Right renal pelvis (tissue), 4 donors: ENCODE measurements at places on chromosomes 1 and 21. TPM values are rescaled to one million over a fixed set of nuclear protein-coding genes. Genes with fewer than 3 reads are reported as not detected.

The PDZK1 gene
- polyA plus RNA-seq, result 206 TPM

The LCE1E gene
- not detected for polyA plus RNA-seq

The OR2L3 gene
- not detected for polyA plus RNA-seq

The NKAIN1 gene
- polyA plus RNA-seq, result 3.8 TPM

The SETDB1 gene
- polyA plus RNA-seq, result 69.1 TPM

The KCNQ4 gene
- 1.5 TPM for polyA plus RNA-seq

DNA sequence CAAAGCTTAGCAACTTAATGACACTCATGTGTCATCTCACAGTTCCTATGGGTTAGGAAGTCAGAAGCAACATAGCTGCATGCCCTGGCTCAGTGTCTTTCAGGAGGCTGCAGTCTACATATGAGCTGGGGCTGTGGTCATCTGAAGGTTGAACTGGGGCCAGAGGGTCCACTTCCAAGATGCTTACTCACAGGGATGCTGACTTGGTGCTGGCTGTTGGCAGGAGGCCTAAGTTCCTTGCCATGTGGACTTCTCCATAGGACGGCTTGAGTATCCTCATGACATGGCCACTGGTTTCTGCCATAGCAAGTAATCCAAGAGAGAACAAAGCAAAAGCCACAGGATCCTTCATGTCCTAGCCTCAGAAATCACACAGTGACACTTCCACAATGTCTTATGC is 12.1 kb upstream of the FAM43B start:
- no peak for DNase-seq

DNA sequence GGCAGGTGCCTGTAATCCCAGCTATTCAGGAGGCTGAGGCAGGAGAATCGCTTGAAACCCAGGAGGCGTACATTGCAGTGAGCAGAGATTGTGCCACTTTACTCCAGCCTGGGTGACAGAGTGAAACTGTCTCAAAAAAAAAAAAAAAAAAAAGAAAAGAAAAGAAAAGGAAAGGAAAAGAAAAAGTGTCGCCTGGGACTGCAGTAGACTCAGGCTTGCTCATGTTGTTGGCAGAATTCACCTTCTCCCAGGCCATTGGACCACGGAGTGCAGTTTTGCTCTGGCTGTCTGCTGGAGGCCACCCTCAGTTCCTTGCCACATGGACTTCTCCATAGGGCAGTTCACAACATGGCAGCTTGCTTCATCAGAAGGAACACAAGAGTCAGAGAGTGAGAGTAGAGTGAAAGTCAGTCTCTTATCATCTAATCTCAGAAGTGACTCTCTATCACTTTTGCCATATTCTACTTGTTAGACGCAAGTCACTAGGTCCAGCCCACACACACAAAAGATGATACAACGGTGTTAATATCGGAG is 29.2 kb downstream of the BCAS2 start:
- DNase-seq, result no peak

GRCh38 chr1:51321924-51322280 is 8.5 kb downstream of the TTC39A start:
- no peak for DNase-seq

DNA sequence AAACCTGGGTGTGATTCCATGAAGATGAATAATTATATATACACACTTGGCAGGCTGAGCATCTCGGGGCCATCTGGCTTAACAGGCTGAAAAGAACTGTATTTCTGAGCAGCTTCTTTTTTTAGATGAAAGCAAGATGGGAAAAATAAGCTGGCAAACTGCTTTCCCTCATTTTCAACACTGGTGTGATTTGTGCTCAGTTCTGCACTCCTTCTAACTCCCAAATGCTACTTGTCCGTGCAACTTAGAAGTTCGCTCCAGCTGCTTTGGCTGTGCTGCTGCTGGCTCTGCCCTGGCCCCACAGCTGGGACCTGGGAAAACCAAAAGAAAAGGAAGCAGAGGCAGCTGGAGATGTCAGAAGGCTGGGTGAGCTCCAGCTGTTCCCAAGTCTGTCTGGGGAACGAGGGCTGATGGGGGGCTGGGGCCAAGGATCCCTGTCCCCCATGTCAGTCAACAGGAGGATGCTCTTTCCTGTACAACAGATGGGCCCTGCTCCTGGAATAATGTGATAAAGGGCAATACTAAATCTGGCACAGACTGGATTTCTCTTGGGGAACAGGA is 44.9 kb downstream of the PAFAH2 start:
- DNase-seq, result peak; percentile 65

GRCh38 chr1:175887981-175888428 is 144.6 kb upstream of the TNR start:
- DNase-seq, result peak; percentile 44

GRCh38 chr1:201482755-201483154 is 13.8 kb upstream of the PHLDA3 start:
- DNase-seq, result no peak

DNA sequence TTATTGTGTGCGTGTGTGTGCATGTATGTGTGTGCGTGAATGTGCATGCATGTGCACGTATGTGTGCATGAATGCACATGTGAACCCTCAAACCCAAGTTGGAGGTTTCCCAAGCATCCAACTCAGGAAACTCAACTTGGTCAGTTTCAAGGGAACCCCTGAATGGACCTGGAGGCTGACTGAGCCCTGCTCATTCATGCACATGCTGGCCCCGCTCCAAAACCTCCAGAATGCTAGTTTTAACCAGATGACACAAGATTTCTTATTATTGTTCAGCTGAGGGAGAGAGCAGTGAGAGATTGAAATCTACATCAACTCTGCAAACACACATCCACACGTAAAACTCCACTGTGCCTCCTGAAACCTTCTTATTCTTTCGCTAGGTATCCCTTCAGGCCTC is 104.4 kb downstream of the OMA1 start:
- peak; percentile 62 for DNase-seq

DNA sequence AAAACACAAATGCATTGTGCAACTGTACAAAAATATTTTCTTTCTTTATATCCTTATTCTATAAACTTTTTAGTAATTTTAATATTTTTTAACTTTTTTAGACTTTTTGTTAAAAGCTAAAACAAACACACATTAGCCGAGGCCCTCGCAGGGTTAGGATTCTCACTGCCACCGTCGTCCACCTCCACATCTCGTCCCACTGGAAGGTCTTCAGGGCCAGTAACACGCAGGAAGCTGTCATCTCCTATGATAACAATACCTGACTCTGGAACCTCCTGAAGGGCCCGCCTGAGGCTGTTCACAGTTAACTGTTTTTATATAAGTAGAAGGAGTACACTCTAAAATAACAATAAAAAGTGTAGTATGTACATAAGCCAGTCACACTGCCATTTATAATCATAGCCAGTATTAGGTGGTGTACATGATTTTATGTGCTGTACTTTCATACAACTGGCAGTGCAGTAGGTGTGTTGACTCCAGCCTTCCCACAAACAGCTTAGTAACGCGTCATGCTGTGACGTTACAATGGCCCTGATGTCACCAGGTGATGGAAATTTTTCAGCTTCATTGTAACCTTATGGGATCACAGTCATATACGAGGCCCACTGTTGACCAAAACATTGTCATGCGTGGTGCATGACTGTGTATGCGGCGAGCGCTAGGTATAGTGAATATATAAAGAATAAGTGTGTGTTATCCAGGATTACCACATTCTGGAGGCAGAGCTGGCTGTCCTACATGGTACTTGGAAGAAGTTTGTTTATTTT is 8.8 kb downstream of the TFF2 start:
- no peak for DNase-seq

DNA sequence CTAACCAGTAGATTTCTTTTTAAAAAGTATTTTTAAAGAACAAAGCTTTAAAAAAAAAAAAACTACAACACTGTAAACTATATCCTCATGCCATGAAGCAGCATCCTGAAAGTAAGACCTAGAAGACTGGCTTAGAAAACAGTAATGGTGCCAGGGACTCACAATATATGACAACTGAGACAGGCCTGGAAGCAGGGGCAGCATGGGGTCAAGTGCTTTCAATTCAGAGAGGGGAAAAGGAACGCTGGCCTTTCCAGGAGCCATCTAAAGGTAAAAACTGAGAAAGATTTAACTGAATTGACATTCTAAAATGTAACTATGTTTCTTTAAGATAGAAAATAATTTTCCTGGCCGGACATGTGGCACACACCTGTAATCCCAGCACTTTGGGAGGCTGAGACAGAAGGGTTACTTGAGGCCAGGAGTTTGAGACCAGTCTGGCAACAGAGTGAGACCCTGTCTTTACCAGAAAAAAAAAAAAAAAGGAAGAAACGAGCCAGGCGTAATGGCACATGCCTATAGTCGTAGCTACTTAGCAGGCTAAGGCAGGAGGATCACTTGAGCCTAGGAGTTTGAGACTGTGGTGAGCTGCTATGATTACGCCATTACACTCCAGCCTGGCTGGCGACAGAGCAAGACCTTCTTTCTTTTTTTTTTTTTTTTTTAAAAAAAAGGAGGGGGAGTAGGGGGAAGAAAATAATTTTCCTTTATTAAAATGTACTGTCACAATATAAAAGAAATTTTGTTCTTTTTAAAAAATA is 54.1 kb downstream of the SLC35D1 start:
- DNase-seq, result no peak

- DNase-seq, result no peak
These were observed 34.7 kb downstream of the STYXL2 start for GRCh38 chr1:167128261-167129227.

DNA sequence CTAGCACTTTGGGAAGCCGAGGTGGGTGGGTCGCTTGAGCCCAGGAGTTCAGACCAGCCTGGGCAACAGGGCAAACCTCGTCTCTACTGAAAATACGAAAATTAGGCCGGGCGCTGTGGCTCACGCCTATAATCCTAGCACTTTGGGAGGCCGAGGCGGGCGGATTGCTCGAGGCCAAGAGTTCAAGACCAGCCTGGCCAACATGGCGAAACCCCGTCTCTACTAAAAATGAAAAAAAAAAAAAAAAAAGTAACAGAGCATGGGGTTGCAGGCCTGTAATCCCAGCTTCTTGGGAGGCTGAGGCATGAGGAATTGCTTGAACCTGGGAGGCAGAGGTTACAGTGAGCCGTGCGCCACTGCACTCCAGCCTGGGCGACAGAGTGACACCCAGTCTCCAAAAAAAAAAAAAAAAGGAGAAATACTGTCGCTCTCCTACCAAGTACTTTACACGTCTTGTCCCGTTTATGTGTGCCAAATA is 724 bp upstream of the NEK2 start:
- DNase-seq, result no peak

GRCh38 chr1:22531251-22531650 is 32.0 kb upstream of the EPHA8 start:
- no peak for DNase-seq

DNA sequence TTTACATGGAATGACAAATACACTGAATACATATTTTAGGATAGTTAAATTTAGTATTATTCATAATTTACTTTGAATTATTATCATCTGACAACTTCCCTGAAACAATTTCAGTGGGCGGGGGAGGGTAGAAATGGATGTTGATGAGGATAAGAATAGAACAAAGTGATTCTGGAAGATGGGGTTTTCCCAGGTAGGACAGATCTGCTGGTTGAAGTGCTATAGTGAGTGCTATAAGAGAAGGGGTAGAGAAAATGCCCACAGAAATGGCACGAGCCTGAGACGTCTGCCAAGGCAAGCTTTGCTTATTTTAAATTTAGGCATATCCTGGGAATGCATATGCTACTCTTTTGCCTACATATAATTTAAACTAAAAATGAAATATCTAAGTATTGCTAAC is 3.2 kb downstream of the CFH start:
- no peak for DNase-seq

DNA sequence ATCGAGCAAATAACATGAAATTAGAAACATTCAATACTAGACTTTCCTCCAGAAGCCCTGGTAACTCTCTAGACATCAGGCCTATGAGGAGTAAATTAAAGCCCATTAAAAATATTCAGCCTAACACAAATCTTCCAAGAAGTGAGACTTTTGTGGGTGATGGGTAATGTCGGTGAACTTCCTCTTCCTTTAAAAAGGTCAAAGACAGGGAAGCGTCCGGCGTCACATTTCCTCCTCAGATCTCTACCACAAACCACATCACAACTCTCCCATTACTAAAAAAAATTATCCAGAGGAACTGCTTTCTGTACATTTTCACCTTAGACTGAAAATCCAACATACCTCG is 1.4 kb downstream of the EIF4G3 start:
- DNase-seq, result no peak

- DNase-seq, result no peak
These were observed 42.7 kb downstream of the OLIG1 start for GRCh38 chr21:33112681-33113080.

DNA sequence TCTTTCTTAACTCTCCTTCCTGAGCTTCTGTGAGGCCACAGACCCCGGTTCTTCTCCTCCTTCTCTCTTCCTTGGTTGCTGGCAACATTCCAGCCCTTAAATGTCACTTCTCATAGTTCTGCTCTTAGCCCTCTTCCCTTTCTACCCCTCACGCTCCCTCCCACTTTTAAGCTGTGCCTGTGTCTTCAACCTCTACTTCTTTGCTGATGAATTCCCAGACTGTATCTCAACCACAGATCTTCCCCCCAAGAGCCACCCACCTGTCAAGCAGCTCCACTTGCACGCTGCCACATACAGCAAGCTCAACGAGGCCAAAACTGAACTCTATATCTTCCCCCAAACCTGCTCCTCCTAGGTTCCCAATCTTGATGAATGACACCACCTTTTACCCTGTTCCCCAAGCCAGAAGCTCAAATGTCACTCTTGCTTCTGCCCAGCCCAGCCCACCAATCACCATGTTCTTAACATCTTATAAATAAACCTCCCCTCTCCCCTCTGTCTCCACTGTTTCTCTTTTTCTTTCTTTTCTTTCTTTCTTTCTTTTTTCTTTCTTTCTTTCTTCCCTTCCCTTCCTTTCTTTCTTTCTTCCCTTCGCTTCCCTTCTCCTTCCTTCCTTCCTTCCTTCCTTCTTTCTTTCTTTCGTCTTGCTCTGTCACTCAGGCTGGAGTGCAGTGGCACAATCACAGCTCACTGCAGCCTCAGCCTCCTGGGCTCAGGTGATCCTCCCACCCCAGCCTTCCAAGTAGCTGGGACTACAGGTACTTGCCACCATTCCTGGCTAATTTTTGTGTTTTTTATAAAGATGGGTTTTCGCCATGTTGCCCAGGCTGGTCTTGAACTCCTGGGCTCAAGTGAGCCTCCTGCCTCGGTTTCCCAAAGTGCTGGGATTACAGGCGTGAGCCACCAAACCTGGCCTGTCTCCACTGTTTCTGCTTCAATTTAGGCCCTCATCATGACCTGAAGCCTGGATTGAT is 19.8 kb upstream of the PTP4A2 start:
- DNase-seq, result no peak

DNA sequence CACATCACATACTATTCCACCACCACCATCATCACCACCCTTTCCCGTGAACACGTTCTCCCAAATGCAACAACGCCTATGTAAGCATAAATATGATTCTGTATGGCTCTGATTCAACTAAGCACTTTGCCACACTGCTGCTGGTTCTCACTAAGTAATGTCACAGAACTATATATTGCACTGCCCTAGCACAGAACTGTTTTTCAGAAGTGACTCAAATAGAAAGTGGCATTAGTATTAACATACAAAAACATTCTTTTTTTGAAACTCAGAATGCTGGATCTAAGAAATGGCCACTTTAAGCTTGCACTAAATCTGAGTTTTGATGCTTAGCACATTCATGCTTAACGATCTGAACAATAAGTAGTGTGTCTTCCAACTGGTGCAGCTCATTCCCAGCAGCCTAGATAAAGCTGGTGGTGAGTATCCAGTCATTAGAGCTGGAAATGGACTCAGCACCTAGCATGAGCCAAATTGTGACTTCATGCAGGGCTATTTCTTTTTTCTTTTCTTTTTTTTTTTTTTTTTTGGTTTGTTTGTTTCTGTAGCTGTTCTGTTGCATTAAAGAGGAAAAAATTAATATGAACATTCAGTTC is 46.2 kb upstream of the ZC3H11B start:
- no peak for DNase-seq
